M059J (cell line): ENCODE measurements at places on chromosomes 11 and 22.
A peak's percentile ranks its signal among the peaks of the same experiment; 100 is the strongest.

GRCh38 chr11:15968461-15969130, 387.8 kb downstream of the SOX6 start:
- DNase-seq, result peak; percentile 7

DNA sequence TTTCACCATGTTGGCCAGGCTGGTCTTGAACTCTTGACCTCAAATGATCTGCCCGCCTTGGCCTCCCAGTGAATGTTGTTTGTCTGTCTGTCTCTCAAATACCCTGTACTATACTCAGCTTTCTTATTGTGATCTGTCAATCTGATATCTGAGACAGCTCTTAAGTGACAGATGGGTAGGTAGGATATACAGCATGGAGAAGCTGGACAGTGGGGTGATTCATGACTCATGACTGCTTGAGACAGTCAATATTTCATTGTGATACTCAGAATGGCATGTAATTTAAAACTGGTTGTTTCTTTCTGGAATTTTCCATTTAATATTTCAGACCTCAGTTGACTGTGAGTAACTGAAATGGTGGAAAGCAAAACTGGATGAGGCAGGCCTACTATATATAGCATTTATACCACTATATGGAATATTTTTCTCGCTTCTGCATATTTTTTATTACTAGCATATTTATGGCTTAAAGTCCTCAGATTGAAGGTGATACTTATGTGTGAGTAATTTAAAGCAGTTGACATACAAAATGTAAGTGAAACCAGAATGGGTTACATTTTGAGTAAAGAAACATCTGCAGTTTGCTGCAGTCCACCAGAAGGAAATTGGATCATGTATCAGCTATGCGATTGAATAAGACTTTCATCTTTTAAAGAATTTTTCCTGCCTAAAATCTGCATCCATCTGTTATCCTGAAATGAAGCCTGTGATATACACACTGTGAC, 22.3 kb downstream of the ARHGAP42 start:
- peak; percentile 70 for DNase-seq

DNA sequence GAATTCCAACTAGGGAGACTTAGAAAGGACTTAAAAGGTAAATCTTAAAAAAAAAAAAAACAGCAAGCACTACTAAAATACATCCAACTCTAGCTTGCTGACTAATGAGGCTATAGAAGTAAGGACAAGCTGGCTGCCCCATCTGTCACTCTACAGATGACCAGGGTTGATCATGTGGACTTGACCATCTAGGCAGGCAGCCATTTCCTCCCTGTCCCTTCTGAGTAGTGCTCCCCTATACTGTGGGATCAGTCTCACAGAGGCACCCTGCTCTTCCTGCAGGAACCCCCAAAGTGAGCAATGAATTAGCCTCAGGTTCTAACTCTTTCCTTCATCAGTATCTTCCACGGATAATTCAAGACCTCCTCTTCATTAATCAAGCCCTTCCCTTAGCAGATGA, 12.3 kb downstream of the SLC1A2 start:
- no peak for DNase-seq

- DNase-seq, result no peak
These were observed 94.0 kb downstream of the APOL5 start for GRCh38 chr22:35811670-35812069.

DNA sequence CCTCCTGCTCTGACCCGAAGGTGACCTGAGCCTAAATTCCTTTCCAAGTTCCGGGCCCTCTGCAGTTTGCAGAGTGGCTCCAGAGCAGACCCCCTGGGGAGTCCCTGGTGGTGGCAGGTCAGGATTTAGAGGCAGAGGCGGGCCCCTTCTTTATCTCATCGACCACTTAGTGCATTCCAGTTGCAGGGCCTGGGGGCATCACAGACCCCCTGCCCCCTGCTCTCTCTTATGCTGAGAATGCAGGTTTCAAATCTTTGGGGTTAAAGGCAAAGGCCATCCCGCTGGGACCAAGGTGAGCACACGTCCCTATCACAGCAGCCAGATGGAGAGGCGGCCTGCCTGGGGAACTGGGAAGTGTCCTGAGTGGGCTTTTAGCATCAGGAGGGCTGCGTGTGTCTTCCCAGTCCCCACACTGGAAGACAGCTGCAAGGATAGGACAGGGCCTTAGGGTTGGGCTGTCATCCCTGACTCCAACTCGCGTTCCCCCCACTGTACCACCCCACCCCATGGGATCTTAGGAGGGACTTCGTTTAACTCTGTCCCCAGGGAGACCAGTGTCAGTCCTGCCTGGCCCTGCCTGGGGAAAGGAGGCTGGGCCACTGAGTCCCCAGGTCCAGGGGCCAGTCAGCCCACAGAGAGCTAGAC, 11.3 kb downstream of the DERL3 start:
- no peak for DNase-seq

DNA sequence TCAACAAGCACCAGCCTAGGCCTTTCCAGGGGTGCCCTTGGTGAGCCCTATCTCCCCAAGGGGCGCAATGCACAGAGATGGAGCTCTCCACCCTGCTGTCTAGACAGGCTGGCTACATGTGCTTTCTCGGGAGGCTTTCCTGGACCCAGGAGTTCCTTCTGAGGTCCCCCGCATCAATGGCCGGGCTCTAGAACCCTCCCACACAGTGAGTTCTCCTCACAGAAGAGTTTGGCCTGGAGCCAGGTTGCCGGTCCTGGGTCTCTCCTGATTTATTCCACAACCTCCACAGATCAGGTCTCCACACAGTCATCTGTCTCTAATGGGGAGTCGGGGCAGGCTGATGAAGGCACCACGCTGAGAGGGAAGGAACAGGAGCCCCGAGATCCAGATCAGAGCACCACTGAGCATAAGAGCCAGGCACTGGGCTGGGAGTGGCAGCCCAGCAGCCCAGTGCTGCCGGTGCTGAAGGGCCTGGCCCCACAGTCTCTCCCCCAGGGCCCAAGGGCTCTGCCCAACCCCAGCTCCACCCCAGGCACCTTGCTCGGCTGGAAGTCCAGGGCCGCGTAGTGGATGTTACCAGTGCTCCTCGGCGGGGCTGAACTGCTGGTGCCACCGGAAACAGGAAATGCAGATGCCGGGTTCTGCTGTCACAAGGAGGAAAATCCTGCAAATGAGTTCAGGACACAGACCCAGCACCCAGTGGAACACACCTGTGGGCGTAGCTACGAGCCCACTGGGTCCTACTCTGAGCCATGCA, 44.7 kb downstream of the GAB4 start:
- DNase-seq, result no peak

DNA sequence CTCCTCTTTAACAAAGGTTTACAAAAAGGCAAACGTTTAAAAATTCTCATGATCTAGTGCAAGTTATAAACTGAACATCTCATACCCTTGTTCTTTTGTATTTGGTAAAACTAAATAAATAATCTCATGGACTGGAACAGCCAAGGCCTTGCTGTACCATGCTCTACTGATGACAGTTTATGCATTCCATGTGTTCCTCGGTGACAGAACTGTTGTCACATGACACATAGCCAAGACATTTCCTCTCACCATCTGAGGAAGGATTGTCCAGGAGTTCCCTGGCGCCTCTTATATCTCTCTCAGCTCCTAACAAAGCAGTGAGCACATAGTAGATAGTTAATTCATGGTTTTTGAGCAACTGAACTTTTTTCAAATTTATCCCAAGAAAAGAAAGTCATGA, 12.6 kb downstream of the CCDC83 start:
- DNase-seq, result peak; percentile 54
